ENCODE measurements at places on chromosomes 13 and 19.

GRCh38 chr13:25977671-25978070 lies 74.1 kb downstream of the SHISA2 start:
- DNase-seq: no peak

DNA sequence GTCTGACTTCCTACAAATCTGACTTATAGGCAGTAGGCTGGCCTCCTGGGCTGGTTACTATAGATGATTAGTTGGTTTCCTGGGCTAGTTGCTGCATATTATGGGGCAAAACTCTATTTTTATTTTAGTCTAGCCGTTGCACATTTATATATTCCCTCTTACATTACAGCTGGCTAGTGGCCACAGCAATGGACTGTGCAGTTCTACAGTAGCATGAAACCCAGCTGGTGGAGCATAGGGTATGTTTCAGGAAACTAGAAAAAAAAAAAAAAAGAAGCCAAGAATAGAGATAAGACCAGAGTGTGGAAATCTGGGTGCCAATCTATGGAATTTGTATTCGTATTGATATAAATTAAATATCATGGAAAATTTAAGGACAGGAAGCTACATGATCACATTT lies 304.4 kb upstream of the NBEA start:
- DNase-seq: no peak

- no peak for DNase-seq
Measured at GRCh38 chr13:33582121-33582520, 235.8 kb upstream of the RFC3 start.

- no peak for DNase-seq
Measured at GRCh38 chr13:72648513-72649065, 78.8 kb downstream of the MZT1 start.

- DNase-seq: no peak
Measured at GRCh38 chr13:40377783-40378182, 288.7 kb downstream of the FOXO1 start.

GRCh38 chr13:76864259-76864658 lies 21.9 kb downstream of the KCTD12 start:
- no peak for DNase-seq

DNA sequence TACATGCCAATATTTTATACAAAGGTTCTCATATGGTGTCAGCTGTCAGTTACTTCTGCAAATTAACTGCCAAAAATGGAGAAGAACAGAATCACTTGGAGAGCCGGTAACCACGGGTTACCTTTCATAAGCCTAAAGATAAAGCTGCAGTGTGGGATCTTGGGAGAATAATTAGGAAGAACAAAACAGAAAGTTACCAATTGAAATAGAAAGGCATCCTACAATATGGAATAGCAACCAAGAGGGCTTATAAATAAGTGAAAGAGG lies 74.2 kb downstream of the TSHZ3 start:
- no peak for DNase-seq

GRCh38 chr13:80841414-80841813 lies 500.5 kb upstream of the SPRY2 start:
- DNase-seq: no peak

DNA sequence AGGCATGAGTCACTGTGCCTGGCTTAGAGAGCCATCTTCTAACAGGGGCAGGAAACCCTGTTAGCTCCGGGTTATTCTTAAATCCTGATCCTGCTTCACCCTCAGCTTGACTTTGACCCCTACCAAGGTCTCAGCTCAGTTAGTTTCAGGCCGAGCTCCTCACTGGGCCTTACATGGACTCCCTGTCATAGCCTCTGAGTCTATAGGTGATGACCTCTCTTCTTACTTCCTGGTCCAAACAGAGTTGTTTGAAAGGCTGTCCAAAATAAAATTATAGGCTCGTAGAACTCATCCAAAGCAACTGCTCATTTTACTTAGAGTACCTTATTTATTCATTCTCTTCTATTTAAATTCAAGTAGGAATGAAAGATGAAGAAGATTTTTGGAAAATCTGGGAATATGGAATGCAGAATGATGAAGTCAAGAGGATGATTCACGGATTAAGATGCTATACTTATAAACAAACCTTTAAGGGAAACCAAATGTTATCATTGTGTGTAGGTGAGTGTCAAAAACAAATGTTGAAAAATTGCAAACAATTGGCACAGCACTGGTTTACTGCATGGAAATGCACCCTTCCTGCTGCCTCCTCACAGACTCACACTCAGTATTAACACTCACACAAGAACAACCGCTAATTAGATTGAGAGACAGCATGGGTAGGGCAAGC lies 174.1 kb downstream of the RGCC start:
- DNase-seq: no peak

GRCh38 chr19:33660410-33661124 lies 38.8 kb downstream of the CHST8 start:
- DNase-seq: no peak

DNA sequence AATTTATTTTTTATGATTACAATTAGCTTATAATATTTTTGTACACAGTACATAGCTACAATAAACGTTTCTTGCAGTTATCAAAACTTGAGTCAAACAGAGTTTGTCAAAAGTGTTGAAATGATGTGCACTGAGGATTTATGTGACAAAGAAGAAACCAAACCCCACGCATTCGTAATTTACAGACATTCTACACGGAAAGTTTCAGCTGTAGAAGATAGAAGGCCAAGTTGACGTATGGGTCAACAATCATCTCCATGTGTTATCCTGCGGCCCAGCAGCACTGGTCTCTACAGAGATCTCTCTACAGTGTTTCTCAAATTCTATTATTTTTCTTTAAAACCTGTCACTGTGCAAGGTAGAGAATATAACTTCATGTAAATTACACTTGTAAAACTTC lies 1507.6 kb downstream of the PCDH9 start:
- no peak for DNase-seq

DNA sequence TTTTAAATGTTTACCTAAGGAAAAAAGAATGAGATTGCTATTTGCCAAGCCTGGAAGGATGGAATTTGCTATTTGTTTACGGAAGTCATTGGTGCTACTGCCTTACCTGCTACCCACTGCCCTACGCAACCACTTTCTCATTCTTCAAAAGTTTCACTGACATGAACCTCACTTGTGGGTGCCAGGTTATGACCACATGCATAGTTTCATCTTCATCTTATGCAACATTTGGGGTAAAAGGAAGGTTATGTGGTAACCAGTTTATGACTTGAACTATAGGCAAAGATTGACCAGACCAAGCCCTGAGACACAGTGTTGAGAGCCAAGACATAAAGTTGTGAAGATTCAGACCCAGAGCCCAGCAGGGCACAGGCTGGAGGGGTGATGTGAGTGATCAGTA lies 142.5 kb downstream of the LACC1 start:
- no peak for DNase-seq

GRCh38 chr13:89955773-89956172 lies 1391.7 kb upstream of the MIR17HG start:
- DNase-seq: no peak

DNA sequence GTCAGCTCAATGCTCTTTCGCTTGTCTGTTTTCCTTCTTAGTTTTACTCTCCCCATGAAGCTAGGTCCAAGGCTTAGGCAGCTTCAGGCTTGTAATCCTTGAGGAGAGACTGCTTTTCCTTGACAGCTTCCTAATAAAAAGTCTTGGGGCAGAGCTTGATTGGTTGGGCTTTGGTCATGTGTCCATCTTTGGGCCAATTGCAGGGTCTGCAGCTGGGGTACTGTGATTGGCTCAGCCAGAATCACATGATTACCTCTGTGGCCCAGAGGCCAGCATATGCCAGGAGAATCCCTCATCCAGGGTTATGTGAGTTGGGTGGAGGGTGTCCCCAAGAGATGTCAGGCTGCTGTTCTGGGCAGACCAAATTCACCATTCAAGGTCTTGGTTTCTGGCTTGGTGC lies 8.1 kb downstream of the KLK1 start:
- no peak for DNase-seq

All from activated CD4-positive, CD25-positive, alpha-beta regulatory T cell treated with anti-CD3 and anti-CD28 coated beads, Interleukin-2, amount 50 U/mL, for 72 hours (primary cell).